ENCODE measurements at places on chromosomes 3 and 15. TPM values are rescaled to one million over a fixed set of nuclear protein-coding genes. Genes with fewer than 3 reads are reported as not detected.

- H3K4me3 ChIP-seq, result no peak overlapping the region
- no peak overlapping the region for H3K27ac ChIP-seq
- no peaks in the 10 kb centered on the region for H3K36me3 ChIP-seq
- peaks cover 22% of the 10 kb centered on the region for H3K4me1 ChIP-seq
Measured at GRCh38 chr3:195159814-195160165, 111.2 kb downstream of the XXYLT1 start.

DNA sequence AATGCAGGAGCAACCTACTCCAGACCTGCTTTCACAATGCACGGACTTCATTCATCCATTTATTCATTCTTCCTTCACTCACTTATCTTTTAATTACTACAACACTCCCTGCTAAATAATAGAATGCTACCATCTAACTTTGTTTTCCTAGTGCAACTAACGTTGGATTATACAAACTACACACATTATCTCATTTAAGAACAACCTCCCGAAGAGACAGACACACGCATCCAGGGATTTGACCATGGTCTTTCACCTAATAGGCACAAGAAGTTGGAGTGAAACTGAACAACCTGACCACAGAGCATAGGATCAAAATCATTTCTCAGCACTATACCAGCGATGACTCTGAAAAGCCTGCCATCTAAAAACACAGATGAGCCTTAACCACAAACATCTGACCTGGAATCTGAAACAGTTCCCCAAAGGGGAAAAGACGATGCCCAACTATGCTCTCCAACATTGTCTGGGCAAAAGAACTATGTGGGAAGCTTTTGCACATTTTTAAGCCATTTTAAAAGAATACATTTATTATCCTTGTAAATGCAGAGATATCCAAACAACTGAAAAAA, 21.0 kb downstream of the ZNF385D start:
- peak overlapping the region; percentile 29 for H3K27ac ChIP-seq
- H3K27me3 ChIP-seq, result no peaks in the 10 kb centered on the region
- no peaks in the 10 kb centered on the region for H3K36me3 ChIP-seq
- DNase-seq, result no peak
- H3K4me3 ChIP-seq, result no peak overlapping the region

DNA sequence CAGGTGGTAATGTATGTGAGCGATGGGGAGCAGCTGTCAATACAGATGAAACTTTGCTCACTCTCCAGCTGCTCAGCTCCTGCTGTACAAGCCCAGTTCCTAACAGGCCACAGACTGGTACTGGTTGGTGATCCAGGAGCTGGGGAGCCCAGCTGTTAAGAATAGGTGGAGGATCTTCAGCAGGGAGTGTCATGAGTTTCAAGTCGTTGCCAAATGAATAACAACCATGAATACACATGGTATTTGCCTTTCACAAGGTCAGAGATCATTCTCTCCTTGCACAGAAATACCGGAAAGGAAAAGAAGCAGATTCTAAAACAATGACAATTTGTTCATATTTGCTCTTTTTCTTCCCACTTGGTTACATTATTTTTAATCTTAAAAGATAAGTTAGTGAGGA, 5.1 kb downstream of the PLSCR1 start:
- peaks cover 2% of the 10 kb centered on the region for H3K36me3 ChIP-seq
- DNase-seq, result no peak
- no peaks in the 10 kb centered on the region for H3K27me3 ChIP-seq
- H3K27ac ChIP-seq, result no peak overlapping the region

DNA sequence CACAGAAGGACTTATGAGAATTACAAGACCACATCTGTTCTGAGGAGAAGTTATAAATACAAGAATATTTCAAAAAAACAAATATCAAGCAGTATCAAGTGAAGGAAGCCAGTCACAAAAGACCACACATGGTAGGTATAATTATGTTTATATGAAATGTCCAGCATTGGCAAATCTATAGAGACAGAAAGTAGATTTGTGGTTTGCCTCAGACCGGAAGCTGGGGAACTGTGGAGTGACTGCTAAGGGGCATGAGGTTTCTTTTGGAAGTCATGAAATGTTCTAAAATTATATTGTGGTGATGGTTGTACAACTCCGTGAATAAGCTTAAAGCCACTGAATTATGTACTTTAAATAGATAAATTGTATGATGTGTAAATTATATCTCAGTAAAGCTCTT, 136.9 kb downstream of the FRMD5 start:
- no peaks in the 10 kb centered on the region for H3K27me3 ChIP-seq
- H3K36me3 ChIP-seq, result no peaks in the 10 kb centered on the region
- H3K27ac ChIP-seq, result no peak overlapping the region
- no peaks in the 10 kb centered on the region for H3K4me1 ChIP-seq
- no peak overlapping the region for H3K4me3 ChIP-seq

The CSPG4 gene
- 17.5 TPM for total RNA-seq
